Erythroblast (primary cell): ENCODE measurements at places on chromosomes 7 and 10.

DNA sequence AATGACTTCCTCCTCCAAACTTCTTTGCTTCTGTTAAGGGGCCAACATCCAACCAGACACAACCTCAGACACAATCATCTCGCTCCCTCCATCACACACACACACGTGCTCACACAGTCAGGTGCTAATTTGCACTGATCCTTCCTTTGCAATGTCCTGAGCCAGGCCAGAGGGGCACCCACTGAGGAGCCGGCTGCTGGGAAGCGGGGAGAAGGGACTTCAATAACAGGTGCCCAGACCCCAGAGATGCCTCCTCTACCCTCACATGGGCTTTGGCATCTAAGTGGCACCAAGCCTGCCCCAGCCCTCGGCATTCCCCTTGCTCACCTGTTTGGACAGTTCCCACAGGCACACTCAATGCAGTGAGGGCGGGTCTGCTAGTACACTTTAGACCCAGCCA is 34.2 kb upstream of the SVOPL start:
- DNase-seq = no peak

GRCh38 chr7:139495580-139496125 is 12.2 kb upstream of the KLRG2 start:
- DNase-seq = no peak

DNA sequence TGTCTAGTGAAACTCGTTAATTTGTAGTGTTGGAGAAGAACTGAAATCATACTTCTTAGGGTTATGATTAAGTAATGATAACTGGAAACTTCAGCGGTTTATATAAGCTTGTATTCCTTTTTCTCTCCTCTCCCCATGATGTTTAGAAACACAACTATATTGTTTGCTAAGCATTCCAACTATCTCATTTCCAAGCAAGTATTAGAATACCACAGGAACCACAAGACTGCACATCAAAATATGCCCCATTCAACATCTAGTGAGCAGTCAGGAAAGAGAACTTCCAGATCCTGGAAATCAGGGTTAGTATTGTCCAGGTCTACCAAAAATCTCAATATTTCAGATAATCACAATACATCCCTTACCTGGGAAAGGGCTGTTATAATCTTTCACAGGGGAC is 187.6 kb downstream of the CFTR start:
- DNase-seq = no peak

GRCh38 chr10:129972145-129972965 is 8.3 kb upstream of the EBF3 start:
- no peak for DNase-seq

GRCh38 chr10:109773288-109774120 is 149.8 kb downstream of the XPNPEP1 start:
- DNase-seq = peak; percentile 47

- no peak for DNase-seq
Observed at GRCh38 chr10:75058161-75058560, 53.3 kb upstream of the SAMD8 start.

DNA sequence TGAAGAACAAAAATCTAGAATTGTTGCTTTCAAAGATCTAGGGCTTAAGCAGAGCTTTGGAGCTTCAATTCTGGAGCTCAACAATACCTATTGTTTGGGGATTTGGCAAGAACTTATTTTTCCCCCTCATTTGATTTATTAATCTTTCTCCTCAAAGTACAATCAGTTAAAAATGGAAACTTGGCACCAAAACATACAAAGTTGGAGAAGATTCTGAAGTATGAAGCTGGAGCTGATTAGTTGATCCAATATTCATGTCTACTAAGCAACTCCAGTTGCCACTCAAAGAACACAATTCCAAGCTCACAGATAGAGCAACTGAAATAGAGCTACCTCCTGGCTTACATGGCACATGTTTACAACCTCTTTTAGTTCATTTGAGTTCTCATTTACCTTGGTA is 3.8 kb downstream of the FAM13C start:
- DNase-seq = no peak

DNA sequence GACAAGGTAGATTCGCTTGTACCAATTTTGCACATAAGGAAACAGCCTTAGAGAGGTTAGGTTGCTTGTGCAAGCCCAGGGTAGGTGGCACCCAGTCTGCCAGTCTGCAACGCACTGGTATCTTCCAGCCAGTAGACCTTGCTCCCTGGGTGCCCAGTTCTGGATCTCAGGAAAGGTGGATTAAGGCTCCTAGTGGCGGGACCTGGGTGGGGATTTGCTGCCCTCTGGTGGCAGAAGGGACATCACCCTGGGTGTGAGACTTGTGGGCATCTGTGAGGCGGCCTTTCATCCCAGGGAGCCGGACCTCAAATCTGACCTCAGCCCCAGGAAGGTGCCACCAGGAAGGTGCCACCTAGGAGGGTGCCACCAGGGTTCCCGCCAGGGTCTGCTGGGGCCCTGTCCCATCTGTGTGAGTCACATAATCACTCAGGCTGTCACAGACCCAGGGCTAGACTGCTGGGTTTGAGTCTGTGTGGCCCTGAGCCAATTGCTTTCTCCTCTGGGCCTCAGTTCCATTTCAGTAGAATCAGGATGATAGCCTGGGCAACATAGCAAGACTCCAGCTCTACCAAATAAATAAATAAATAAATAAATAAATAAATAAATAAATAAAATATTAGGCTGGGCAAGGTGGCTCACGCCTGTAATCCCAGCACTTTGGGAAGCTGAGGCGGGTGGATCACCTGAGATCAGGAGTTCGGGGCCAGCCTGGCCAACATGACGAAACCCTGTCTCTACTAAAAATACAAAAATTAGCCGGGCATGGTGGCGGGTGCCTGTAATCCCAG is 5.3 kb upstream of the PRKRIP1 start:
- DNase-seq = peak; percentile 86

GRCh38 chr7:108497082-108497725 is 28.7 kb downstream of the PNPLA8 start:
- DNase-seq = peak; percentile 78

DNA sequence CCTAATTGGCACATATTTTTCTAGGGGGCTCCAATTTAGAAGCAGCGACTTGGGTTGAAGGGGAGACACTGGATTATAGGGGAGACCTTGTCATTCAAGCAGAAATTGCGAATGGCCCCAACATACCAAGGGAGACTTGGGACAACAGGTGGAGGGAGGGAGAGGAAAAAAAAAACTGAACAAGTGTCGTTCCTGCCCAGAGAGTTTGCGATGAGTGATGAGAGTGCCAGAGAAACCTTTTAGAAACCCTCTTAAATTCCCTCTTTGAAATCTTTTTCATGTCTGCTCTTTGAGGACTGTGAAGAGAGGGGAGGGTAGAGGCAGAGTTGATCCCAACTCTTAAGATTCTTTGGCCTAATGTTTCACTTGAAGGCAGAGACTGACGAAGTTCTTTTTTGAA is 24.3 kb downstream of the RBM20 start:
- no peak for DNase-seq

- no peak for DNase-seq
Observed at GRCh38 chr10:32932225-32932729, 25.8 kb downstream of the ITGB1 start.

DNA sequence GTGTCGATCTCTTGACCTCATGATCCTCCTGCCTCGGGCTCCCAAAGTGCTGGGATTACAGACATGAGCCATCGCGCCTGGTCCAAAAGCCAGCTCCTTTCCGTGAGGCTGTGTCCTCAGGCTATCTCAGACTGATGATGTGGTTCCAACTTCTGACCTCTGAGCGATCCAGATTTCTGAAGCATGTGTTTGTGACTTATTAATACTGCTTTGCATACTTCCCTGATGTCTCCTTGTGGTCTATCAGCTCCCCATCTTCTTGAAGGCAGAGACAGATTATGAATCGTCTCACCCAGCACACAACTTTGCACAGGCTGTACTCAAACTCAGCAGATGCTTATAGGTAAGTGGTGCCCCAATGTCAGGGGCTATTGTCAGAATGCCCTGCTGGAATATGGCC is 2.0 kb upstream of the PLPP4 start:
- no peak for DNase-seq

- no peak for DNase-seq
Observed at GRCh38 chr7:139426258-139427028, 57.0 kb downstream of the KLRG2 start.

GRCh38 chr7:82559193-82559805 is 115.7 kb upstream of the CACNA2D1 start:
- no peak for DNase-seq

DNA sequence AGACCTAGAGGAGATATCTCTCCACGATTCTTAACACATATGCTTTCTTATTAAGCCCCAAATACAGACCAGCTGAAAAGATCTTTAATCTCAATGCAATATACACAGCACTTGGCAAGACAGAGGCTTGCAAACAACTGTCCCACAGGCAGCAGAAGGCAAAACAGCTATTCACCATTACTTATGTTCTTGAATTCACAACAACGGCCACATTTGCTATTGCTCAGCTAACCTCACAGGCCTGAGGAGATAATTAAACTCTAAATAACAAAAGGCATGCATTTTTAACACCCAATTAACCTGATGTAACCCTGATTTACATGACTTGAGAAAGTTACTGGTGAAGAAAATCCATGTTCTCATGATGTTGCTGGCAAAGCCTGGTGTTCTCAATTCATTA is 216.4 kb downstream of the CRPPA start:
- DNase-seq = no peak

- no peak for DNase-seq
Observed at GRCh38 chr7:79301419-79301818, 152.0 kb downstream of the MAGI2 start.

- no peak for DNase-seq
Observed at GRCh38 chr7:50867034-50867356, 84.3 kb upstream of the GRB10 start.

DNA sequence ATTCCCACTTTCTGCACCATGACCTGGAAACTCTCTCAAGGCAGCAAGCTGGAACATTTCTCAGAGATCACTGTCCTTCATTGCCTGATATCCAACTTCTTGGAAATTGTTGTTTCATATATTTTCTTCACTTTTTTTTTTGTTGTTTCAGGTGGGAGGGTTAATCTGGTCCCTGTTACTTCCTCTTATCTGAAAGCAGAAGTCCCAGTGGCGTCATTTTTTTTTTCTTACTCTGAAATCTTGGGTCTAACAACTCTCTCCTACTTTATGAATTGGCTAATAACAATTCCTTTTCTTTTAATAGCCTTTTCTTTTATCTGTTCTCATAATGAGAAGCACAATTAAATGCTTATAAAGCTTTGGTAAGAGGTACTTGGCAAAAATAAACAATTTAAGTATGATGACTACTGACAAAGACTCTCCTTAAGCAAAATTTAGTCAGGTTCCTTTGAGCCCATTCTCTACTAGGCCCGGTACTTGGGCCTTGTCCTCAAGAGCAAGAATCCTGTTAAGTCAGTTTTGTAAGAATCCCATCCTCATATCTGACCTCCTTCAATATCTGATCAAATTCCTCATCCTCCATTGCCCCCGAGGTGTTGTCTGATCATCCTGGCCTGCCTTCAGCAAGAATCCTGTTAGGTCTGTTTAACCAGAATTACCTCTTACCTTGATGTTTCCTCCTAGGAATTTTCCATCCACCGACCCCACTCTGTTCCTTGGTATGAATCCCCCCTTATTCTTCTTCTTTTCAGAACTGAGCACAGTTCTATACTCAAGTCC is 11.5 kb upstream of the CC2D2B start:
- DNase-seq = no peak

DNA sequence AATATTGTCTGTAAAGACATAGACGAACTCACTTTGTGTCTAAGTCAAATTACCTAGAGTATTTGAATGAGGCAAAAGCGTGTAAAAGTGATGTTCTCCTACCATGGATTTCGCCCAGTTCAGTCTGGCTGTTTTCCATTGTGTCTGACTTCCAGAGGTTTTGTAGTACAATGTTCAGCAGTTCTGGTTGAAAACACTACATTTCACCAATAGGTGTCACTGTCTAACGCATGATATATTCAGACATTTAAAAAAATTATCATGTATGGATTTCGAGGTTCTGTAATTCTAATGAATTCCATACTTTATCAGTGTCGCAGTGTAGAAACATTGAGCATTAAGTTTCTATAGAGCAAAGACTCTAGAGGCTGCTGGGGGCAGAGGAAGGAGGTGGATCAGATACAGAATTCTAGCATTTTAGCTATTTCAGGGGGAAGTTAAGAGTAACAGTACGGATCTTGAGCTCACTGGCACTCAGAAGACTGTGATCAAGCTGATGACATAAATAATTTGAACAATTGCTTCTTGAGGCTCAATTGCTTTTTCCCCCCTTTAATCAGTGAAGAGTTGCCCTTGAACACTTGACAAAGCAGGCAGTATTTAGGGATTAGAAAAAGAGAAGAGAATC is 196.9 kb upstream of the RHOBTB1 start:
- peak; percentile 38 for DNase-seq

DNA sequence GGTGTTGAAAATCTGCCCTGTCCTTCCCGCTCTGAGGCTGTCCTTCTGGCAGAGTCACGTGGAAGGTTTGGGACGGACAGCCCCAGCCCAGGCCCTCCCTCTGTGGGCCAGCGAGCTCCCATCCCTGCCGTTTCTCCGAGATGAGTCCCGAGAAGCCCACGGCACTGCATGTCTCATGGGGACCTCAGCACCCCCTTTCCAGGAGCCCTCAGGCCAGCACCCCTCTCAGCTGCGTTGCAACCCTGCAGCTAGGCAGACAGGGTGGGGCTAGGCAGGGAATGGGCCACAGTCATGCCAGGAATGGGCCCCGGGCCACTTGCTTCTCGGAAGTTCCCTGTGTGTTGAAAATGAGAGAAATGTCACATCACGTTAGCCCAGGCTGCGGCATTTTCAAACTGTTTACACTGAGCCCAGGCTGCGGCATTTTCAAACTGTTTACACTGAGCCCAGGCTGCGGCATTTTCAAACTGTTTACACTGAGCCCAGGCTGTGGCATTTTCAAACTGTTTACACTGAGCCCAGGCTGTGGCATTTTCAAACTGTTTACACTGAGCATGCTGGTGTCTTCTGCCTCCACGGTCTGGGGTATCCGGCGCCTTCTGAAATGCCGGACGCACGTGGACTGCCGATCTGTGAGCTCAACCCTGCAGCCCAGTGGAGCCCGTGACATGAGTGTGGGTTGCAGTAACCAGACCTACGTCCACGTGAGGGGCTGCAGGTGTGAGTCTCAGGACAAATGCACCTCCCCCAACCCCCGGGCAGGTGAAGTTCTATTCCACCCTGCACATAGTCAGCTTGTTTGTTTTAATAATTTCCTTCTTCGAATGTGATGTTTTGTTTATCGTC is 42.6 kb downstream of the FAM20C start:
- no peak for DNase-seq

GRCh38 chr10:101214446-101215396 is 14.5 kb downstream of the LBX1 start:
- DNase-seq = peak; percentile 64

DNA sequence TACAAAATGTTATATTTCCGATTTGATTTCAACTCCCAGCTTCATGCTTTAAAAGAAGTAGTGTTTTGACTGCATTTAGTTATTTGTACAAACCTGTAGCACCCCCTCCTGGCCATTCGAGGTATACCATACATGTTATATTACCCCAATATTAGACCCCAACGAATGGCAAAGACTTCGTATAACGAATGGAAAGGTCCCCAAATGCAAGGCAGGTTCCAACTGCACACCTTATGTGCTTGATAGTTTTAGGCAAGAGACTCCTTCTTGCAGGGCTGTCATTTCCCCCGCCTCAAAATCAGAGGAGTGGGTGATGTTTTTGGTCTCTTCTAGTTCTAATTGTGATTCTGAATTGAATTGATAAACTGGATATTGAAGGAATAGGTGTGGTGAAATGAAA is 101.1 kb upstream of the TARP start:
- peak; percentile 48 for DNase-seq
